ENCODE measurements at places on chromosomes 2 and 18.

DNA sequence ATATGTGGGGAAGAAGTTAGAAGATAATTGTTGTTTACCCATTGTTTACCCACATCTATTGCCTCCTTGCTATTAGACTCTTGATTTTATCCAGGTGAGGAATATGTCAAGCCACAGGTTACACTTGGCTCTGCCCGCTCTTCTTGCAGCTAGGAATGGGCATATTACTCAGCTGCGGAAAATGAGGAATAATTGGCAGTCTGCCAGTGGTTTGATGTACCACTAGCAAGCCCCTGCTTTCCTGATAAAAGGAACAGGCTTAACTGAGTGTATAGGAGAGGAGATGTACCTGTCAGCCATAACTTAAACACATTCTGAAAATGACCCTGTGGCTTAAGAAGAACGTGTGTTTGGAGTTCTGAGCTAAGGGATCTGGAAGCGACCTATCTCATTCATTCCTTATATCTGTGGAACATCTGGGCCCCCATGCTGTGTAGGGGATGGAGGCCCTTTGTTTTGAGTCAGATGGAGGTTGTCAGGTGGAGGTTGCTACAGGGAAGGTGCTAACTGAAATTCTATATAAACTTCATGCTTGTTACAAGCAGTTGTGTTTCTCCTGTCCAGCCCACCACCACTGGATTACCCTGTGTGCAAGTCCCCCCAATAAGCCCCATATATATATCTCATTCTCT lies 4.6 kb upstream of the FMNL2 start:
- DNase-seq, result no peak

DNA sequence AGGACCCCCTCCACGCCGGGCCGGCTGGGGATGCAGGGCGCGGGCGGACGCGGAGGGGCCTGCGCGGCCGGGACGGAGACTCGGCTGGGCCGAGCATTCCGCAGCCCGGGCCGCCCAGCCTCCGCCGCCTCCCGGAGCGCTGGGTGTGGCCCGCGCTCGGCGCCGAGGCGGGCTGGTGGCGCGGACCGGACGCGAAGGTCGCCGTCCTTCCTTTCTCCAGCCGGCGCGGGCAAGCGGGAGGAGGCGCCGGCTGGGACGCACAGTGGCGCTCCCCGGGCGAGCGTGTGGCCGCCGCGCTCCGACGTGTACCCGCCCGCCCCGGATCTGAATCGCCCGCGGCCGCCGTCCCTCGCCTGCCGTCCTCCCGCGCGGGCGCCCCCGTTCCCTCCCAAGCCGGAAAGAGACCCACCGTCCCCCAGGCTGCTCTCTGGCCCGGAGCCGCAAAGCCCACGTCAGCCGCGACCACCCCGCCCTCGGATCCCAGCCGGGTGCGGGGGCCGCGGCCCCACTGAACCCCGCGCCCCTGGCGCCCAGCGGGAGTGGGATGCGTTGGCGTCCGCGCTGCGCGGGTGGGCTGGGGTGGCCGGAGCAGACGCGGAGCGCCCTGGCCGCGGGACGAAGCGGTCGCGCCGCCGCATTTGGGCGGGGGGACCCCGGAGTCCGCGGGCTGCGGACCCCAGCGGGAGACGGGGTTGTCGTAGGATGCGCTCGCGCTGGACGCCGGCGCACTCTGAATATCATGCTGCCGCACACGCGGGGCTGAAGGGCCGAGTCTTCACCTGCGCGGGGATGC lies 634 bp downstream of the SPATS2L start:
- DNase-seq, result peak; percentile 29

- DNase-seq, result no peak
Observed at GRCh38 chr2:193267496-193268002, 1072.8 kb upstream of the TMEFF2 start.

DNA sequence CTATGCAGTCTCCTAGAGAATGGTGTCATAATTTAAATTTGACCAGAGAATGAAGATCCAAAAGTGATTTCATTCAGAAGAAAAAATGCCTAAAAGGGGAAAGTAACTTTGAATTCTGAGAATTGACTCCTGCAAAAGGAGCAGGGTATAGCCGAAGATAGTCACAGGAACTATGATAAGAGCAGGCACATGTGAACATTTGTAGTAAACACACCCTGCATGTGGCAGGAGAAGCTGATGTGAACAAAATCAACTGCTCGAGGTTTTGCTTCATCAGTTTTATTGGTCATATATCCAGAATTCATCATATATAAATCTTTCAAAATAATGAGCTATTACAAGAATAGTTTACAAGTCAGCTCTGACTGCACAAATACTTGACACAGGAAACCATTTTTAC lies 14.0 kb downstream of the MCFD2 start:
- no peak for DNase-seq

- DNase-seq, result no peak
Observed at GRCh38 chr18:45166836-45167551, 448.3 kb upstream of the SLC14A2 start.

GRCh38 chr2:203904022-203904421 lies 32.5 kb upstream of the ICOS start:
- DNase-seq, result no peak

- DNase-seq, result no peak
Observed at GRCh38 chr2:62465039-62465740, 40.8 kb downstream of the TMEM17 start.

GRCh38 chr2:208501206-208501605 lies 94.6 kb downstream of the PTH2R start:
- DNase-seq, result no peak

DNA sequence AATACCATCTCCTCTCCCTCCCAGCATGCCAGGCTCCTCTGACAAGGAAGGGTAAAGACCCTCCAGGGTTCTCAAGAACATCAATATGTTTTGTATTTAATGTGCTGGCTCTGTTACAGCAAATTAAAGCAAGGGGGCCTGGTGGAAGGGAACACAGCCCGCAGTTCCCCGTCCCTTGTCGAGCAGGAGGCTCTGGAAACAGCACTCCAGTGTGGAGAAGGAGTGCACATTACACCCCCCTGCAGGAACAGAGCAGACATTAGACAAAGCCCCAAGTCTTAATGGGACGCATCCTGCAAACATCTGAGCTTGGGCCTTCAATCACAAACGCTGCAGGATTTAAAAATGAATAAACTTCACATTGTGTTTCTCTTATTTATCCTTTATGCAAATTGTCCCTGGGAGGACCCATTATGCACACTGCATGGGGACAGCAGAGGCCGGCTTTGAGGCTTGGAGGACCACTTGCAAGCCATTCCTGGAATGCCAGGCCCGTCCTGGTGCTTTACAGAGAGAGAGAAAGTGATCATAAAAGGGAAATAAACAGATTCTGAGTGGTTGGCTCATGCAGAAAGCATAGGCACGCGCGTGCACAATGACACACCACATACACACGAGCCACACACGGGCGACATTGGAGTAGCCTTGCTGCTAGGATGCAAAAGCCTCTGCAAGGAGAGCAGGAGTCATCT lies 328.7 kb downstream of the SMAD2 start:
- no peak for DNase-seq

- no peak for DNase-seq
Observed at GRCh38 chr2:85511008-85511811, 27.8 kb upstream of the MAT2A start.

GRCh38 chr2:26811261-26811660 lies 25.4 kb downstream of the CENPA start:
- no peak for DNase-seq

GRCh38 chr18:36685580-36685979 lies 143.2 kb downstream of the TPGS2 start:
- DNase-seq, result no peak

GRCh38 chr2:26573241-26573925 lies 67.8 kb downstream of the CIB4 start:
- DNase-seq, result no peak

- DNase-seq, result no peak
Observed at GRCh38 chr2:84640411-84640810, 124.1 kb downstream of the DNAH6 start.

DNA sequence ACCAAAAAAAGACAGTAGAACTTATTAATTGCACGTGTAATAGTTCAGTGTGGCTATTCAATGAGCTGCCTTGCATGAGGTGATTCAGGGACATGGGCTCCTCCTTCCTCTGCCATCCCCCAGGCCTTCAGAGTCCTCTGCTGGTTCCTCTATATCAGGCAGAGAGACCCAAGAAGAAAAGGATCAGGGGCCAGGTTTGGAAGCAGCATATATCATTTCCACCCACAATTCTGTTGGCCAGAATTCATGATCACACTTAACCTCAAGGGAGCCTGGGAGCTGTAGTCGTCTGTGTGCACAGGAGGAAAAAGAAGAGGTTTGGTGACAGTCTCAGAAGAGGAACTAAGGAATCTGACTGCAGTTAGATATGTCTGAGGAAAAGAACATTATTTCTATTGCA lies 114.0 kb upstream of the GLS start:
- no peak for DNase-seq

DNA sequence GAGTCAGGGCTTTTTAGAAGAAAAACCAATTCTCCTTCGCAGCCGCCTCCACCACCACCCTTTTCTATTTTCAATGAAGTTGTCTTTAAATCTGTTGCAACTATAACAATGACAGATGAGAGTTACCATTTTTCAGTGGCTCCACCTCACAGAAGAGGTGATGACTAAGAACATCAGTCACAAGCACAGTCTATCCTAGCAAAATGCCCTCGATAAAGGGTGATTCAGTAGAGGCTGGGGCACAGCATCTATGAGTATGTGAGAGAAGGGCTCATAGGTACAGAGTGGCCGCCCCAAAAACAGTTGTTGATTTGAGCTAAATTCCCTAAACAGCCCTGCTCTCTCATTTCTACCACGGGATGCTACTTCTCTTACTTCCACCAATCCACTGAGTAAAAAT lies 310.8 kb upstream of the MGAT5 start:
- no peak for DNase-seq

DNA sequence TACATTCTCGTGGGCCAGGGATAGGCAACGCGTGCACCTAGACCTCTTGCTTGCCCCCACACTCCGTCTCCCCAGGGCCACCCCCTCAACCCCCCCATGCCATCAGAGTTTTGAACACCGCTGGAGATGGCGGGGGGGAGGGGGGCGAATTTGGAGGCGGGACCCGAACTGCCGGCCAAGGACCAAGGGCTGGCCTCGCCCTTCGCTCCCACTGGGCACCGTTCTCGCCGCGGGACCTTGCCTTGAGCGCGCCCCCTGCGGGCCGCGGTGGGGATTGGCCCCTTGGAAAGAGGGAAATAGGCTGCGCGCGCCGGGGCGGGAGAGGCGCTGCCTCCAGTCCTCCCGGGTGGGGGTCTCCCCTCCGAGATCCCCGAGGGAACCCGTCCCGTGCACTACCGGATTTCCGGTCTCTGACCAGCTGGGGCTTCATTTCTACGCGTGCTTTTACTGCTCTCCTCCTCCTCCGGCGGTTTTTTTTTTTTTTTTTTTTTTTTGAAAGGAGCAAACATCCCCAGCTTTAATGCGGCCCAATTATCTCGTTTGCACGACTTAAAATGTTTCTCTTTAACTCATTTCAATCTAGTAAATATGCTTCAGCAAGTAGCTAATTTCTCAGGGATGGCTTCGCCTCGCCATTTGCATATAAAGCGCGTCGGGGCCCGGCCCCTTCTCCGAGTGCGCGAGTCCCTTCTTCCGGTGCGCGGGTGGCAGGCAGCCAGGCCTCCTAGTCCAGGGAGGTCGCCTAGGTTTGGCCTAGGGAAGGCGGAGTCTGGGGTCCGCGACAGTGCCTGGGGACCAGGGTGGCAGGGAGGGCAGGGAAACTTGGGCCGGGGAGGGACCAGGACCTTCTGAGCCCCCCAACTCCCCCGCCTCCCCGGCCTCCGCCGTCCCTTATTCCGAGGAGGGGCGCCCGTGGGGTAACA lies 10.0 kb upstream of the GBX2 start:
- DNase-seq, result no peak

GRCh38 chr2:145747715-145748114 lies 1227.8 kb upstream of the ZEB2 start:
- no peak for DNase-seq

DNA sequence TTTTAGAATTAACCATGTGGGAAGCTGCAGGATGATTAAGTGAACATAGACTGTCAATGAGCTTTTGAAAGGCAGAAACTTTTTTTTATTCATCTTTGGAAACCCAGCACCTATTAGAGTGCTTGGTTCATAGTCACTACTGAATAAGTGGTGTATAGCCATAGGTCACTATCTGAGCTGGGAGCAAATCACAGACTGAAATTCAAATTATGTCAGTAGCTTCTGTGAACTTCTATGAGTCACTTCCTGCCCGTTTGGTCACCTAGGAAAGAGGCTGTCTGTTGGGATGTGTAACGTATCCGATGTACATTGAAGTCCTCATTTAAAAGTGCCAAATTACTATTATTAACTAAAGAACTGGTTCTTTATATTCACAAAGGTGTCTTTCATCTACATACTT lies 20.5 kb upstream of the SLC40A1 start:
- no peak for DNase-seq

- no peak for DNase-seq
Observed at GRCh38 chr2:45687964-45688363, 36.5 kb downstream of the PRKCE start.

DNA sequence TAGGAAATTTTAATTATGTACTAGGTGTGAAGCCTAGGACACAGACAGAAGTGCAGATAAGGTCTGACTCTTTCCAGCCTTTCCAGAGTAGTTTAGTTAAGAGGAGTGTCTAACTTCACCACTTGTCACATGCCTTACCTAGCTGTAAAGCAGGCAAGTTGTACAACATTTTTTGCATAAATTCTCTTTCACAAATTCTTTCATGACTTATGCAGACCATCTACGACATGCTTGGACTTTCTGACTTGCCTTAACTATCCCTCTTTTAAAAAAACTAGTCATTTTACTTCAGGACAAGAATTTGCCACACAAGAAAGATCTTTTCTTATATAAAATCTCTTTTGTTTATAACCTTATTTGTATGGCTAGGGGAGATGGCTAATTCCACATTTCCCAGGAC lies 1273.6 kb upstream of the SLC39A10 start:
- DNase-seq, result no peak

DNA sequence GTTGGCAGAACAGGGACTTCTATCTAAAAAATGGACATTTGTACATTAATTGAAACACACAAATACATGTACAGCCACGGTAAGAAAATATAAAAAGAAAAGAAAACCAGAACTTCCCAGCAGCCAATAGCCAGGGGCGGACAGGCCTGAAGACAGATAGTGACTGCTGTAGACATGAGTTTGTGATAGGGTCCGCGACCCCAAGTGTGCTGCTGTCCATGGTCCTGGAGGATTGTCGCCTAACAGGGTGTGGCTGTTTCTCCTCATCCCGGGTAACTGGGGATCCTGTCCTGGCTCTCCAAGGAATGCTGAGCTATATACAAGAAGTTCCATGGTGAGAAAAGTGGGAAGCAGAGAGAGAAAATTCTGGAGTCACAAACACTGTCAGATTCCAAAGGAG lies 266.5 kb upstream of the SALL3 start:
- DNase-seq, result no peak
